ENCODE measurements at places on chromosomes 7 and 10. TPM values are rescaled to one million over a fixed set of nuclear protein-coding genes. Genes with fewer than 3 reads are reported as not detected.

DNA sequence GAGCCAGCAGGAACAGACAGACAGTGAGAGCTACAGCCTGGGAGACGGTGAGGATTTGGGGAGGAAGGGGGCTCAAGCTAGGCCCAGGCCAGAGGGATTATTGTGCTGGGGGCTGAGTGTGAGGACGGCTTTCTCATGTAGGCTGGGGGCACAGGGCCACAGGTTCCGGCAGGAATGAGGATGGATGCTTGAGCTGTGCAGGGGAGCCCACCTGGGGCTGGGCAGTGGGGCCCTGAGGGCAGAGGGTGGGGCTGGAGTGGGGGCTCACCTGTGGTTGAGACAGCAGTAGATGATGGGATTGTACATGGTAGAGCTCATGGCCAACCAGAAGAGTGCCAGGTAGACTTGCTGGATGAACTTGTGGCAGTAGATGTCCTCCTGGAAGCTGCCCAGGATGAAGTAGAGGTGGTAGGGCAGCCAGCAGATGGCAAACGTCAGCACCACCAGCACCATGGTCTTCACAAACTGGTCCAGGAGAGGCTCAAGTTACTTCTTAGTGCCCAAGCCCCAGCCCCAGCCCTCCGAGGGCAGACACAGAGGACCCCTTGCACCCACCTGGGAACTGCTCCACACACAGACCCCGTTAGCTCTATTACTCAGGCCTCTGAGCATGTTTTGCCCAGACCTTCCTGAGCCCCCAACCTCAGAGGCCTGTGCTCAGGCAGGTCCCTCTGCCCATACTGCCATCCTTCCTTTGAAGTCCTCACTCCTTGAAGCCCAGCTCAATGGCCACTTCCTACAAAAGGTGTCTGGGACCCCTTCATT lies 9.7 kb downstream of the TACR2 start:
- no peaks in the 10 kb centered on the region for H3K27me3 ChIP-seq
- peak; percentile 78 for DNase-seq
- H3K4me3 ChIP-seq = no peak overlapping the region

Gene BICC1
- total RNA-seq = 4.9 TPM

DNA sequence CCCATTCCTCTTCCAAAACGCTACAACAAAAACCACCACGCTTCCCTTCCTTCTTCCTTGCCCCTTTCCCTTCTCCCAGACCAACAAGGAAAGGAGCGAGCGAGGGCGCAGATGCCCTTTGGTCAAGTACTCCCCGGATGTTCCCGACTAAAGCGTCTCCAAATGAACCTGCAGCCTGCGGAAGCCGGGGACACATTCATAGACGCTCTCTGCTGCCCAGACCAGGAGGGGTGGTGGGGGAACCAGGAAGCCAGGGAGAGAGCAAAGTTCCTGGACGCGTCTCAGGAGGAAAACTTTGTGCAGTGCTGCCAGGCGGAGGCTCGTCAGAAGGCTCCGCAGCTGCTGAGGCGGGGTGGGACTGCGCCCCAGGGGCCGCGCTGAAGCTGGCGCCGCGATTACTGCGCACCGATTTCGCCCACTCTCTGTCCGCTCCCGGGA lies 754 bp downstream of the SEMA3D start:
- peak; percentile 76 for DNase-seq
- H3K36me3 ChIP-seq = no peaks in the 10 kb centered on the region
- H3K27me3 ChIP-seq = peaks cover 29% of the 10 kb centered on the region
- H3K4me1 ChIP-seq = peaks cover 10% of the 10 kb centered on the region
- H3K27ac ChIP-seq = peak overlapping the region; percentile 79
- H3K4me3 ChIP-seq = peak overlapping the region; percentile 79

DNA sequence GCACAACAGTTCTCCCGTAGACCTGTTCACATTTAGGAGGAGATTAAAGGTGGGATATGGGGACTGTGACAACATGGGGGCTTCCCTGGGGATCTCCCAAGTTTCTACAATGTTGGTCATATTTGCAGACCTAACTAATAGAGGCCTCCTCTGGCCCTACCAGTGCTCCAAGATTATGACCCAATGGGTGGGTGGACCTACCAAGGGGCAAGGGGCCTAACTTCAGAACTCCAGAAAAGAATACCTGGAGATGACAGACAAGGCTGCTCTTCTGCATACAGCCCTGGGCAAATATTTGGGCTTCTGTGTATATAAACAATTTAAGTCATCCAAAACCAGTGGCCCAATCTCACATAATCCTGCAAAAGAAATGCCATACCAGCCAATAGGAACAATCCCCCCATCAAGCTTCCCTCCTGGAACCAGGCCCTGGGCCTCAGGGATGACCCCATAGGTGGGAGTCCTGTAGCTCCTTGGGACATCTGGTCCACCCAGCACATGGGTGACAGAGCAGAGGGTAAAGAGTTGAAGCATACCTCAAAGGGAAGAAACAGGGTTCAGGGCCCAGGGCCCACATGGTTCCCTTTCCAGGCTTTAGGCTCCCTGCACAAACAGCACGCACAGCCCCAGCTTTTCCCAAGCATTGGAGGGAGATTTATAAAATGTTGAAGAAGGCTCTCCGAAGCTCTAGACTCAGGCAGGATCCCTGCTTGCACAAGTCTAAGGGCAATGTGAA lies 86.1 kb upstream of the CHST15 start:
- no peaks in the 10 kb centered on the region for H3K27me3 ChIP-seq
- H3K4me1 ChIP-seq = peaks cover 5% of the 10 kb centered on the region
- H3K27ac ChIP-seq = no peak overlapping the region
- no peak overlapping the region for H3K4me3 ChIP-seq
